ENCODE measurements at places on chromosomes 6 and 20. TPM values are rescaled to one million over a fixed set of nuclear protein-coding genes. Genes with fewer than 3 reads are reported as not detected.

Gene ZSCAN9
- 9.7 TPM for total RNA-seq

Gene HLA-DQB2
- total RNA-seq = 0.30 TPM

Gene DAAM2
- not detected for total RNA-seq

Gene VGLL2
- total RNA-seq = not detected

Gene ATP6V1G2
- 0.82 TPM for total RNA-seq

Gene MTRF1L
- 24.9 TPM for total RNA-seq

Gene PPP1R14C
- 0.23 TPM for total RNA-seq

Gene PROCR
- 0.64 TPM for total RNA-seq

DNA sequence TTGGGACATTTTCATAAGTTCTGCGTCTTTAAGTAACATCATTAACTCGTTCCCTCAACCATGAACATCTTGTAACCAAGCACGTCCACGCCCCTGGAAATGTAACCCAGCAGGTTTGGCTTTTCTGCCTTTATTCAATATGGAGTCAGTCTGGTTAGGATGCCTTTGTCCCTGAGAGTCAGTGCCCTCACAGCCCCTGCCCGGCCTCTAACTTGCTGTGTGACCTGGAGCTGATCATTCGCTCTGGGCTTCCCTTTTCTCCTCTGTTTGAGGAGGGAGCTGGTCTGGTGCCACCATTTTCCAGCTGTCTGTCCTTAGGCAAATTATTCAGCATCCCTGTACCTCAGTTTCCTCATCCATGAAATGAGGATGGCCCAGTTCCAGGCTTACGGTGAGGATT lies 26.5 kb upstream of the ANGPT4 start:
- peaks cover 2% of the 10 kb centered on the region for H3K27me3 ChIP-seq
- no peak overlapping the region for H3K27ac ChIP-seq
- H3K4me1 ChIP-seq = no peaks in the 10 kb centered on the region
- H3K36me3 ChIP-seq = no peaks in the 10 kb centered on the region
- no peak overlapping the region for H3K4me3 ChIP-seq
- DNase-seq = no peak

DNA sequence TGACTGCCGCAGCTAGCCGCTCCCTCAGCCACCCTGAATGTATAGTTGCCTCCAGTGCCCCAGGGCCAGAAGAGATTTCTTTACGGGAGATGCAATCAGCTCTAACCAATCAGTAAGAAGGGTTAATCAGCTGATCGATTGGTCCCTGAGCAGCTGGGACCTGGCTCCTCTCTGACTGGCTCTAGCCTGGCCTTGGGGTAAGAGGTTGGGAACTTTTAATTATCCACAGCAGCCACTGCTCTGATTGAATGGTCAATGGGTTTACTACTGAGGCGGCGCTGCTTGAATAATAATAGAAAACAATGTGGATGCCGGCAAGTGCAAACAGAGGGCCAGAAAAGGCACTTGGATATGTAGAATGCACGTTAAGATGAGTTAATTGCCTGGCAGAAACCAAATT lies 99.8 kb downstream of the TFAP2A start:
- no peaks in the 10 kb centered on the region for H3K36me3 ChIP-seq
- no peak for DNase-seq
- H3K4me3 ChIP-seq = no peak overlapping the region
- no peaks in the 10 kb centered on the region for H3K27me3 ChIP-seq
- H3K27ac ChIP-seq = no peak overlapping the region
- no peaks in the 10 kb centered on the region for H3K4me1 ChIP-seq

DNA sequence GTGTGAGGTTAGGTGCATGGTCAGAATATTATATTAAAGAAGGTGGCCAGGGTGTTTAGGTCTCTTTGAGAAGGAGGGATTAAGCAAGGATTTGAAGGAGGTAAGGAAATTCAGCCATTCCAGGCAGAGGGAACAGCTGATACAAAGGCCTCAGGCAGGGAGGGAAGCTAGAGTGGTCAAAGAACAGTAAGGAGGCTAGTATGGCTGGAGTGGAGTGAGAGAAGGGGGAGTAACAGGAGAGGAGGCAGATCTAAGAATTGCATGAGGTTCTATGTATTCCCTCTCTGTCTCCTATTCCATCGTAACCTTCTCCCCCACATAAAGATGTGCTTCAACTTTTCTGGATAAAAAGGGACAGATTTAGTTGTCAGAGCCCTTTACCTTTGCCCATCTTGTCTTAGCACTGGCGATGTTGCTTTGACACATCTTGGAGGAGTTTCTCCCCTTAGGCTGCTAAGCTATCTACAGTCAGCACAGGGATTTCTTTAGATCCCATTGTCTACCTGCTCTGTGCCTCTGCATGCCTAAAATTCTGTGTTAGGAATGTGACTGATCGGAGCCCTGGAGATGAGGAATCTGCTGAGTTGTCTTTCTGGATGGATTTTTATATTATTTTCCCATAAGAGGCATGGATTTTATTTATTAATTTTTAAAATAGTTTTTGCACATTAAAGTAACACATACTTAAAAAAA lies 59.9 kb downstream of the KLHL31 start:
- H3K4me3 ChIP-seq = no peak overlapping the region
- no peaks in the 10 kb centered on the region for H3K4me1 ChIP-seq
- DNase-seq = no peak
- H3K36me3 ChIP-seq = no peaks in the 10 kb centered on the region
- no peak overlapping the region for H3K27ac ChIP-seq
- peaks cover 10% of the 10 kb centered on the region for H3K27me3 ChIP-seq

DNA sequence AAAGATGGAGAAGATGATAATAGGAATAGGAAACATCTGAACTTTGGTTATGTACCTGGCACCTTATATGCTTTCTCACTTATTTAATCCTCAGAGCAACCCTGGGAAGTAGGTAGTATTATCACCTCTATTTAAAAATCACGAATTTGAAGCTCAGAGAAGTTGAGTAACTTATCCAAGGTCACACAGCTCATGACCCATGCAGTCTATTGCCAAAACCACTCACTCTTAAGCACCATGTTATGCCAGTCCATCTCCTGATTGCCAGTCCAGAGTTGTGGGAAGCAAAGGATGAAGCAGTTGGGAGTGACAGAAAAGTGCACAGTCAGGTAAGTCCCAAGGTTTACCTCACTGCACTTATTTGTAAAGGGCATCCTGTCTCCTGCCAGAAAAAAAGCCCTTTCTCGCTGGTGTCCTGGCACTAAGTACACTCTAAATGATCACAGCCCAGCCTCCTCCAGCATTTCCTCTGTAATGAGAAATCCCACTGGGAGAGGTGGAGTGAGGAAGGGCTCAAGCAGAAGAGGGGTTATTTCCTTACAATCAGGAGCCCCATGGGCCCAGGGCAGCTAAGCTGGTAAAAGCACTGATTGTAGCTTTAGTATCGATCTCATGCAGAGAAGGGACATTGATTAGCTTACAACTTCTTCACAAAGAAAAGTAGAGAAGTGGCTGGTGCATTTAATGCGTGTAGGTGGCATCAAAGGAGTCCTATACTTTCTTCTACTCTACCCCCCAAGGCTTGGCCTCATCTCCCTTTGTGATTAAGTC lies 21.3 kb upstream of the SCGN start:
- no peak overlapping the region for H3K4me3 ChIP-seq
- no peaks in the 10 kb centered on the region for H3K36me3 ChIP-seq
- no peak for DNase-seq
- H3K4me1 ChIP-seq = no peaks in the 10 kb centered on the region
- H3K27ac ChIP-seq = no peak overlapping the region

- peaks cover 93% of the 10 kb centered on the region for H3K27me3 ChIP-seq
- H3K36me3 ChIP-seq = no peaks in the 10 kb centered on the region
- H3K4me3 ChIP-seq = no peak overlapping the region
These were observed 2.6 kb upstream of the NR2E1 start for GRCh38 chr6:108163267-108163643.

DNA sequence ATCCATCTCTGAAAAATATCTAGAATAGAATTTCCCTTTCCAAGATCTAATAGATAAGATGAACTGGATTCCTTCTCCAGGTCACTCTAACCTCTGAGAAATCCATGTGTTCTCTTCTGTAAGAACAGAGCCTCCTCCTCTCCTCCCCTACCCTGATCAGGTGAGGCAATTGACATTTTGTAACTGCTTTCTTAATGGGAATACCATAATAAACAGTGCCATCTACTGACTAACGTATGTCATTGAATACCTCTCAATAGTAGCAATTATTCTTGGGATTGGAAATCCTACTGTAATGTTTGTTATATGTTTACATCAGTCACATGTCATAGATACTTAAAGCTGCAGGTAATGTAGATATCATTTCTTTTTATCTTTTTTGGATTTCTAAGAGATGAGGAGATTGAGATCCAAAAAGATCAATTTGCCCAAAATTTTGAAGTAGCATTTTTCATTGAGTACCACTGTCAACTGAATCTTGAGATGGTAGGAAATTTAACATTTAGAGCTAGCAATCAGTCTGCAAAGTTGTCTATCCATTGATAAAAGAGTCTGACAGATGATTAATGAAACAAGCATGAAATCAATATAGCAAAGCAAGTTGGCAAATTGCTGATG lies 365.8 kb upstream of the HSF2 start:
- no peak overlapping the region for H3K27ac ChIP-seq

DNA sequence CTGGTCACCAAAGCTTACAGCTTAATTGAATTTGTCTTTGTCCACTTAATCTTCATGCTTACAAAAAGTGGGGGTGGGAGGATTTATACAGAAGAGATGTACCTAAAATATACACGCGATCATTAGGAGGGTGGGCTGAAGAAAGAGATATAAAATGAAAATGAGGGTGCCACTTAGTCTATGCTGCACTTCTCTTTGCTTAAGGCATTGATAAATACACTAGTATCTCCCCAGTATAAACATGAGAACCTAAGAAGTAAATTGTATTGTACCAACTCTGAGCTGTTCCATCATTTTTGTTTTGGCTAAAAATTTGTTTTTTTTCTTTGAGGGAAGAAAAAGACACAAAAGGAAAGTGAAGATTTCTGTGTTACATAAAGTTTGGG lies 170.8 kb upstream of the ZNF217 start:
- H3K4me3 ChIP-seq = no peak overlapping the region
- no peaks in the 10 kb centered on the region for H3K27me3 ChIP-seq
- no peak overlapping the region for H3K27ac ChIP-seq

- no peak overlapping the region for H3K4me3 ChIP-seq
- H3K27ac ChIP-seq = no peak overlapping the region
- DNase-seq = no peak
- peaks cover 21% of the 10 kb centered on the region for H3K27me3 ChIP-seq
- H3K4me1 ChIP-seq = no peaks in the 10 kb centered on the region
These were observed 90.9 kb upstream of the INSM1 start for GRCh38 chr20:20276811-20277530.

DNA sequence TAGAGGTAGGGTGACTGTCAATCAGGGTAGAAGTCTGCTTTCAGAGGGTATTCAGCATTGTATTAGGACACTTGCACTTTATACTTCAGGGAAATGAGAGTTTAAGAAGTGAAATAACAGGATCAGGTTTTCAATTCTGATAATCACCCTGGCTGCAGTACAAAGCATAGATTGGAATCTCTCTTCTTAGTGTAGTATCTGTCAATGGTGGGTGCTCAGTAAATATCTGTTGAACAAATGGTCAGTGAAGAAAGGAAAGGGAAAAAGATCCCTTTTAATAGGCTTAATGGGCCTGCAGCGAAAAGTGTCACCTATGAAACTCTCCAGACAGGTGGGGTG lies 18.7 kb downstream of the TUBB2B start:
- no peaks in the 10 kb centered on the region for H3K36me3 ChIP-seq
- no peak overlapping the region for H3K4me3 ChIP-seq
- peaks cover 31% of the 10 kb centered on the region for H3K27me3 ChIP-seq
- DNase-seq = no peak
- H3K4me1 ChIP-seq = peaks cover 26% of the 10 kb centered on the region

GRCh38 chr20:39358052-39358451 lies 395.9 kb downstream of the DHX35 start:
- no peak for DNase-seq
- no peaks in the 10 kb centered on the region for H3K36me3 ChIP-seq
- H3K27ac ChIP-seq = no peak overlapping the region
- no peak overlapping the region for H3K4me3 ChIP-seq
- H3K4me1 ChIP-seq = no peaks in the 10 kb centered on the region

DNA sequence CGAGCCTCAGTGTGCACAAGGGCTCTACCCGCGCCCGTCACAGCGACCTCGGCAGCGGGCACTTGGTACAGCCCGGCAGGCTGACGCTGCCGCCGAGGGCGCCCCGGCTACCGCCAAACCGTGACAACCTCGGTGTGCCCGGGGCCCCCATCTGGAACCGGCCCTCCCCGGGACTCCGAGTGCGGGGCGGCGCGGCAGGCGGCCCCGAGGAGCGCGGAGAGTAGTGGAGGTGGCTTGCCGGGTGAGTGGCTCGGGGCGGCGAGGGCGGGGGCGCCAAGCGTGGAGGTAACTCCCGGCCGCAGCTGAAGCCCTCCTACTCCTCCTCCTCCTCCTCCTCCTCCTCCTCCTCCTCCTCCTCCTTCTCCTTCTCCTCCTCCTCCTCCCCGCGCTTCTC lies at the start of gene ISM1:
TSS of gene ISM1 (plus strand) at position 371 of the 394 bp plus-strand sequence. CDS start 503 bp downstream, outside the sequence.
- H3K36me3 ChIP-seq = peaks cover 7% of the 10 kb centered on the region
- peak; percentile 39 for DNase-seq
- H3K27me3 ChIP-seq = peaks cover 58% of the 10 kb centered on the region
- H3K4me3 ChIP-seq = peak within 1 kb of the TSS; percentile 85

All from activated T-helper 2 cell treated with anti-CD3 and anti-CD28 coated beads, Interferon-gamma antibody, Interleukin-2, Interleukin-4, amounts not matched to agents 10 μg/mL and 5 μg/mL and 100 μg/mL, durations not matched to agents 14 hours and 24 hours and 36 hours (primary cell).